Stimulated activated CD4-positive, alpha-beta T cell treated with anti-CD3 and anti-CD28 coated beads, TNF-alpha, amount 100 ng/mL, for 1 hour (primary cell): ENCODE measurements at places on chromosomes 3 and 15.

GRCh38 chr3:171236265-171237008, 209.9 kb upstream of the SLC2A2 start:
- no peak for DNase-seq

- DNase-seq = no peak
Observed at GRCh38 chr3:149226776-149227175, 5.1 kb upstream of the CP start.

DNA sequence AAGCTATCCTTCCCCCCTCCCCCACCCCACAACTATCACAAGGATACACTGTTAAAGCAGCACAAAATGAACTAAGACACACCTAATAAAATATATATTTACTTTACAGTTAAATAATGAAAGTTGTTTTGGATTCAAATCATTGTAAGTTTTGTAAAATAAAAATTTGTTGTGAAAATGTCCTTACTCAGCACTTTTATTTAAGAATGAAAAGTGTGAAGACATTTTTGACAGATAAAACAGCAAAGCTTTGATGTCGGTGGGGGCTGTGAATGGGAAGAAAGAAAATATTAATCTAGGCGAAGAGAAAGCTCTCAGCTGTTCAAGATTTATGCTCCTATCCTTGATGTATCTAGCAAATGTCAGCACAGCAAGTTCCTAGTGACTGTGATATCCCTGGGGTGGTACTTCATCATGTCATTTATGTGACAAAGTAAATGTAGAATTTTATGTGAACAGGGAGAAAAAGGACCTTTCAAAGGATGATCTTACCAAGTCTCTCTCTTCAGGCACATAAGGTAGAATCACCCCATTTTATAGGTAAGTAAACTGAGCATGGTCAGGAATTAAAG, 216.4 kb downstream of the ROBO1 start:
- no peak for DNase-seq

- DNase-seq = no peak
Observed at GRCh38 chr3:5160940-5161858, 26.3 kb upstream of the EDEM1 start.

DNA sequence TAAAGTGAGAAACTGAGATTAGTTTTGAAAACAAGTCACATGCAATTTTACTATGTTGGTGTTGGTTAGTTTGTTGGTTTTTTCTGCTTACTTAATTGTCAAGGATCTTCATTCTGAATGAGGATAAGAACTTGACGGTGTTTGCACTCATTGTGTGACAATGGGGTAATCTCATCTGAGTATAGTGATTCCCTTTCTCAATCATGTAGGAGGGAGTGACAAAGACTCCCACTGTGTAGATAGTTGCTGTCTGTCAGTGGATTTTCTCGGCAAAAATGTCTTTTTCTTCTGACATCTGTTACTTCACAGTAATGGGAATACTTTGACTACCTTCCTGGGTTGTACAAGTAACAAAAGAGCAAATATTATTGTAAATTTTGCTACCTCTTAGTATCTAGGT, 23.5 kb downstream of the KCNH8 start:
- no peak for DNase-seq

GRCh38 chr15:68583936-68584755, 5.4 kb downstream of the CORO2B start:
- no peak for DNase-seq

- DNase-seq = no peak
Observed at GRCh38 chr3:43410592-43410991, 124.3 kb downstream of the SNRK start.

DNA sequence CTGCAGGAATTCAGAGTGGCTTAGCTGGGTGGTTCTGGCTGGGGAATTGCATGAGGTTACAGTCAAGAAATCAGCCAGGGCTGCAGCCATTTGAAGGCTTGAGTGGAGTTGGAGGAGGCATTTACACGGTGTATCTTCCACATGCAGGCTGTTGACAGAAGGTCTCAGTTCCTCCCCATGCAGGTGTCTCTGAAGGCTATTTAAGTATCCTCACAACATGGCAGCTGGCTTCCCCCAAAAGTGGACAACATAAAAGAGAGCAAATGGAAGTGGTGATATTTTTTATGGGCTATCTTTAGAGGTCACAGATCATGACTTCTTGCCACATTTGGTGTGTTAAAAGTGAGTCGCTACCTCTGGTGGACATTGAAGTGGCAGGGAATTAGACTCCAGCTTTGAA, 60.1 kb upstream of the SPRED1 start:
- no peak for DNase-seq

GRCh38 chr3:4633078-4634004, 140.2 kb downstream of the ITPR1 start:
- no peak for DNase-seq

DNA sequence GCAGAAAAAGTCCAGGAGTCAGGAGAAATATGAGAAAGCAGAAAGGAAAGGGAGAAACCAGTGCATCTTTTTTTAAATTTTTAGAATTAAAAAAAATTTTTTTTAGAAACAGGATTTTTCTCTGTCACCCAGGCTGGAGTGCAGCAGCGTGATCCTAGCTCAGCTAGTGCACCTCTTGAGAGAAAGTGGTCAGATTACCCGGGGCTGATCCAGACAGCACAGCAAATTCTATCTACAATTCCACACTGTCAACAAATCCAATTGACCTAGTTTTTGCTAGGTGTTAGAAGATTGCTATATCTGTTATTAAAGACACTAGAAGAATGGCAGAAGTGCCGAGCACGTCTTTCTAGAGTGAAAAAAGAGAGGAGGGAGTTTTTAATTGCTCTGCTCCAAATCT, 117.3 kb downstream of the RFTN1 start:
- no peak for DNase-seq

GRCh38 chr3:52086976-52087663, 30.7 kb upstream of the DUSP7 start:
- DNase-seq = no peak

DNA sequence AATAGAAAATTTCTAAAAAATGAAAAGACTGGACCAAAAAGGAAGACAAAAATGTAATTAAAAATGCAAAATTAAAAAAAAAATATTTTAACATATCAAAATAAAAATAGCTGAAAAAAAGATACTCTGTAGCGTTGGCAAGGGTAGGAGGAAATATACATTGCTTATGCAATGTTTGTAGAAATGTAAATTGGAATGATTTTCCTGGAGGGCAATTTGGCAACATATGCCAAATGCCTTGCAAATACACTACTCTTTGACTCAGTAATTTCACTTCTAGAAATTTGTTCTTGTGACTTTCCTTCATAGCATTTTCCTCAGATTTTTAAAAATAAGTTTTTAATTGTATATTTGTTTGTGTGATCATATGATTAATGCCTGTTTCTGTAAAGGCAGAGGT, 296.6 kb downstream of the ZNF621 start:
- no peak for DNase-seq

DNA sequence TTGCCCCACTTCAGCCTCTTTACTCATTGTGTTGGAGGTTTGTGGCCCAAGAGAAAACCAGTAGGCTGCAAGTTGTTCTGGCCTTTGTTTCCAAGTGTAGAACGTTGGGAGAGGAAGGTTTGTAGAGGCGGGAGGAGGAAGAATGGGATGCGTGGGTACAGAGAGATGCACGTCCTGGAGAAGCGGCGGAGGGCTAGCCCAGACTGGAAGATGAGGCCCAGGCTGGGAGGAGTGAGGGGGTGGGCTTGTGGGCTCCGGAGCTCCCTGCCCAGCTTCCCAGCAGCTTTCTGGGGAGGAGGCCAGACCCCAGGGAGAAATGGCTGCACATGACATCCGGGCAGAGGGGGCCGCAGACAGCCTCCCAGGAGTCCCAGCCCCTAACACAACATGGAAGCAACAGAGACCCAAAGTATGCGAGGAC, 5.3 kb downstream of the PLA2G4F start:
- no peak for DNase-seq

GRCh38 chr15:48806151-48806550, 4.7 kb downstream of the CEP152 start:
- DNase-seq = no peak

GRCh38 chr15:82810061-82810889, 847 bp downstream of the WHAMM start:
- no peak for DNase-seq

DNA sequence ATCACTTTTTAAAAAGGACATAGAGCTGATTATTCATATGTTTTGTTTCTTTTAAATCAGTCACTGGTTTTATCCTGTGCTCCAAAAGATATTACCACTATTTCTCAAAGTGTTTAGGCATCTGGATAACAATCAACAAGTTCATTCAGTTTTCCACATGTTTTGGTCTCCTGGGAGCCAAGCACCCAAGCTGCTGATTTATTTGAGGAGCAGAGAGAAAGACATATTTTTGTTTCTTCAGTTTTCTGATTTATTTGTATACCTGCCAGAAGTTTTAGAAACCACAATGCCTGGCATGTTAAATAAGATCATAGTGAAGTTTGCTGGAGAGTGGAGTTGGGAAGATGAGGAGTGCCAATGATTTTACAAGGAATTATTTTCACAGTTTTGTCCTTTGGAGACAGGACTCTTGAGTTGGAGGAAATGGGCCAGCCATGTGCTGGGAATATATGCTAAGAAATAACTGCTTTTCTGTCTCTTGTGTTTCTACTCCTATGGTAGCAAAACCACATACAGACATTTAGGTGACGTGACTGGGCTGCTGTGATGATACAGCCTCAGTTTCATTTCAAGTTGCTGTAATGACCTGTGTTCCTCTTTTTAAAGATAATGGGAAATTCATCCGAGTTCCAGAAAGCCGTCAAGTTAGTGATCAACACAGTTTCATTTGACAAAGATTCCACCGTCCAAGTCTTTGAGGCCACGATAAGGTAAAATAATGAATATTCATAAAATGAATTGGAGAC, 11.7 kb downstream of the EDEM1 start:
- no peak for DNase-seq

- no peak for DNase-seq
Observed at GRCh38 chr15:41891226-41891625, 2.6 kb downstream of the SPTBN5 start.

DNA sequence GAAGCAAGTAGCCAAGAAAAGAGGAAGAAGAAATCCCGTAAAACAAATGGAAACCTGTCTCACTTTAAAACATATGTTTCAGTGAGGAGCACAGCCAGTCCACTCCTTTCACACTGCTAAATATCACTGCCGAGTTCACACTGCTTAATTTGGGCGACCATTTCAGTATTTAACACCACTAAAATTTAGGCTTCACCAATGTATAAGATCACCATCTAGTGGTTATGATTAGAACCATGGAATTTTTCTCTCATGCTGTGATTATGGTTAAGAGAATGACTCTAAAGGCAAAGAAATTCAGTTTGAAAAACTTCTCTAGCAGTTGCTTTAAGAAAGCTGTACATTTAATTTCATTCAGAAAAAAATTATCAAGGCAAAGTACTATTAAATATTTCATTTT, 16.6 kb downstream of the SLC4A7 start:
- no peak for DNase-seq
